SK-MEL-5 (cell line): ENCODE measurements at places on chromosomes 11 and 22. TPM values are rescaled to one million over a fixed set of nuclear protein-coding genes. Genes with fewer than 3 reads are reported as not detected.

DNA sequence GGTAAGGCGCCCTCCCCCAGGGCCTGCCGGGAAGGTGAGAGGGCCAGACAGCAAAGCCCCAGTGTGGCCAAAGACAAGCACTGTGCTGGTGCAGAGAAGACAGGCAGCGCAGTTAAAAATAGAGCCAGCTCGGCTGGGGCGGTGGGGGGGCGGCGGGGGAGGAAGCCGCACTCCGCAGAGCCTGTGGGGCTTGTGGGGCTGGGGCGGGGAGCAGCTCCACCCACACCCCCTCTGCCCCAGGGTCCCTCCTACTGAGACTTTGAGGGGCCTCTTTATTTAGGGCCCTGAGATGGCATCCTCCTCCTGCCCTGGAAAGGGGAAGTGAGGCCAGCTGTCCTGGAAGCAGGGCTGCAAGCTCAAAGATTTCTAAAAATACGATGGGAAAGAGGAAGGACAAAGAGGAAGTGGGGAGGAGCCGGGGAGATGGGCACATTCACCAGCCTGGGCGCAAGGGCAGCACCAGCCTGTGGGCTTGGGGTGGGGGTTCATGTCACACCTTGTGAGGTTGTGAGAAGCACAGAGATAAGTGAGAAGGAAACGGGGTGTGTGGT, 2.6 kb downstream of the CYTH4 start:
- DNase-seq: no peak

- no peak for DNase-seq
These were observed 89.0 kb upstream of the GRIA4 start for GRCh38 chr11:105520706-105521345.

DNA sequence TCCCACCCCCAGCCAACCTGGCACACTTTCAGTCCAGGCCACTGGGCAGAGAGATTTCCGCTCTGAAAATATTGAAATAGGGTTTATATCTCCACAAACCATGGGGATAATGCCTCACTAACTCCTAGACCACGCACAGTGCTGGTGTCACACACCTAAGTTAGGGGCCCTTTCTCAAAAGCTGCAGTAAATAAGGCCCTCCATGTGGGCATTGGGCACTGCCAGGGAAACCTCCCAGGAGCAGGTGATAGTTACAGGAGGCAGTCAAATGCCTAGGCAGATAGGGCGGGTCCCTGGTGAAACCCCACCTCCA, 3.1 kb upstream of the IL10RA start:
- DNase-seq: no peak

- no peak for DNase-seq
These were observed 78.7 kb downstream of the ZNRF3 start for GRCh38 chr22:28962042-28962554.

- DNase-seq: no peak
These were observed 15.1 kb downstream of the MYEOV start for GRCh38 chr11:69308936-69309615.

DNA sequence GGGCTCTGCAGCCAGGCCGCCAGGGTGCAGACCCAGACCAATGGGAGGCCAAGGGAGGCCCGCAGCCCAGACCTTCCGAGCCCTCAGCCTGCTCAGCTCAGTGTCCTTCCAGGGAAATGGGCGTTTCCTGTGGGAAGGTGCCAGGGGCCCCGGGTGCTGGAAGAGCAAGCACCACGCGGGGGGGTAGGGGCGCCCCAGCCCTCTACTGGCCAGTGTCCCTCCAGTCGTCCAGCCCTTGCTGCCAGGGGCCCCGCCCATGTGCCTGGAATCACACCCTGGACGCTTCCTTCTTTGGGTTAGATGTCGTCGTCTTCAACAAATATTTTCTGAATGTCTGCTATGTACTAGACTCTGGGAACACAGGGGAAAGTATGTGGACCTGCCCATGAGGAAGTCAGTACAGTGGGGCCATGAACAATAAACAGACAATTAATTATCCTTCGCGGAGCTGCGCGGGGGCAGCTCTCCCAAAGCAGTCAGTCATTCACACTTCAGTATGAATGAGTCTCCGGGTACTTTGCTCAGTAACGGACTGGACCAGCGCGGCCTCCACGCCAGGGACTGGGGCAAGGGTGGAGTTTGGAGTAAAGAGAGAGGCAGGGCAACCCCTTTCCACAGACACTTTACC, 60.2 kb downstream of the CDKN1C start:
- no peak for DNase-seq

DNA sequence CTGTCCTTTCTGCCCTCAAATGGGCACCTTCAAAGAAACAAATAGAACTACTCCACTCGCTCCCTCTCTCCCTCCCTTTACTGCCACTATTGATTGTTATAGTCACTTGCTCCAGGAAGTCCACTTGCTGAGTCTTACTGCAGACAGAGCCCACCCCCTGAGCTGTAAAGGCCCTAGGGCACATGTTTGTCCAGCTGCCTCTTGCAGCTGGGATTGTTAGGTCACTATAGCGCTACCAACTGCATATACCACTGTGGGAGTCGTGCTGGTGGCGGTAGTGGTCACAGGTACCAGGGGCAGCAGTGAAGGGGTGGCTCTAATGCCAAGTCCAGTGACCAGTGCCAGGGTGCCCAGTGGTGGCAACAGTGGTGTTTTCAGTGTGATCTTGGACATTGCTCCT, 4.4 kb upstream of the SREBF2 start:
- no peak for DNase-seq

DNA sequence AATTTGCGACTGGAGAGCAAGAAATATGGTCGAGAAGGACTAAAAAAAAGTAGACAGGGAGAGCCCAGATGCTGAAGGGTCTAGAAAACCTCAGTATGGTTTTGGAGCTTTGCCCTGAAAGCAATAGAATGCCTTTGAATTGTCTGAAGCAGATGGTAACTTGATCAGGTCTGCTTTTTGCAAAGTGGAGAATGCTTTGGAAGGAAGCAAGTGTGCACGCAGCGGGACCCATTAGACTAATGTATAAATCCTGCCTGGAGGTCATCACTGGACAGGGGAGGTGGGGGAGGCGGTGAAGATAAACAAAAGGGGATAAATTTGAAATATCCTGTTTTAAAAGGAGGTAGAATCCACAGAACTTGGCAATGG, 757 bp upstream of the HINFP start:
- no peak for DNase-seq

GRCh38 chr22:37708580-37709444, 12.0 kb downstream of the TRIOBP start:
- DNase-seq: no peak

Gene TUBA8
- 0.50 and 0.88 TPM in 2 replicates for total RNA-seq

Gene PRMT3
- total RNA-seq: 46.4 and 51.6 TPM in 2 replicates

Gene ZPR1
- 70.7 and 71.9 TPM in 2 replicates for total RNA-seq

Gene KRTAP5-8
- total RNA-seq: 0.26 TPM in 1 of 2 replicates, not detected in the other
